ENCODE measurements at places on chromosomes 16 and 17.
A peak's percentile ranks its signal among the peaks of the same experiment; 100 is the strongest.

DNA sequence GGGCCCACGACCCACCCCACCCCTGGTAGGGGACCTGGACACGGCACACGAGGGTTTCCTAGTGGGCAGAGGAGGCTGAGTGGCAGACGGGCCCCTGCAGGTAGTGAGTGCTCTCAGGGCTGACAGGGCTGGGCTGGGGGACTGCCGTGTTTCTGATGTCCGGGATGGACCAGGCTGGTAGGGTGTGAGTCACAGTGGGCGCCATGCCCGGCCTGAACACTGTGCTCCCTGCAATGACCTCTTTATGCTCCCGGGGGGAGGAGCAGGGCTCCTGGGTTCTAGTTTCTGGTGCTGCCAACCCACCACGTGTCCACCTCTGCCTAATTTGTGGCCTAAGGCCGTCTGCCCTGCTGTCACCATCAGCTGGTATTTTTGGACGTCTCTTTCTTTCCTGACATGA is 26.3 kb downstream of the ARHGAP23 start:
- DNase-seq, result peak; percentile 92

- no peak for DNase-seq
Observed at GRCh38 chr16:82655720-82656490, 29.1 kb downstream of the CDH13 start.

DNA sequence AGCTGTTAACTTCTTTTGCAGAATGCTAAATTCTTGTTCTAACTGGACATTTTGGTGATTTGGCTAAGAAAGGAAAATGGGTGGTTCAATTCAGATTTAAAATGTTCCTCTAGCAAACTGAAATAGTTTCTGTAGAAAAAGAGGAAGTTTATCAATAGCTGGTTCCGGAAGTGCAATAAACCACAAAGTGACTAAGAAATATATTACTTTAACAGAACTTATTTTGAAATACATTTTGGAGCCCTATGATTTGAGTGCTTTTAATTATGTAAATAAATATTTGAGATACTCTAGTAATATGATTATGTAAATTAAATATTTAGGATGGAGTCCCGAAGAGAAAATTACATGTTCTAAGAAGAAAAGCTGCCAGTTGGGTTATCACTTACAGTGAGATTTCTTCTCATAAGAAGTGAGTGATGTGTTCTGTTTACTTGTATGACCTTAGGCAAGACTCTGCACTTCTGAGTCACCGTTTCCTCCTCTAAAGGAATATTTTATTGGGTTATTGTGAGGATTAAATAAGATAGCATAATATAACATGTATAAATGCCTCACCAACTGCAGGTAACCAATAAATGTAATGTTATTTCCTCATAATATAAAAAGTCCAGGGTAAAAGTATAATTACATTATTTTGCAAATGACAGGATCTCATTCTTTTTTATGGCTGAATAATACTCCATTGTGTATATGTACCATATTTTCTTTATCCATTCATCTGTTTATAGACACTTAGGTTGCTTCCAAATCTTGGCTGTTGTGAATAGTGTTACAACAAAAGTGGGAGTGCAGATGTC is at the start of gene EVI2B:
Gene EVI2B (minus strand): TSS at position 73 of the 800 bp plus-strand sequence. CDS start 8,445 bp downstream, outside the sequence.
- peak; percentile 84 for DNase-seq

GRCh38 chr17:39663688-39664580 is 1.2 kb upstream of the TCAP start:
- peak; percentile 64 for DNase-seq

DNA sequence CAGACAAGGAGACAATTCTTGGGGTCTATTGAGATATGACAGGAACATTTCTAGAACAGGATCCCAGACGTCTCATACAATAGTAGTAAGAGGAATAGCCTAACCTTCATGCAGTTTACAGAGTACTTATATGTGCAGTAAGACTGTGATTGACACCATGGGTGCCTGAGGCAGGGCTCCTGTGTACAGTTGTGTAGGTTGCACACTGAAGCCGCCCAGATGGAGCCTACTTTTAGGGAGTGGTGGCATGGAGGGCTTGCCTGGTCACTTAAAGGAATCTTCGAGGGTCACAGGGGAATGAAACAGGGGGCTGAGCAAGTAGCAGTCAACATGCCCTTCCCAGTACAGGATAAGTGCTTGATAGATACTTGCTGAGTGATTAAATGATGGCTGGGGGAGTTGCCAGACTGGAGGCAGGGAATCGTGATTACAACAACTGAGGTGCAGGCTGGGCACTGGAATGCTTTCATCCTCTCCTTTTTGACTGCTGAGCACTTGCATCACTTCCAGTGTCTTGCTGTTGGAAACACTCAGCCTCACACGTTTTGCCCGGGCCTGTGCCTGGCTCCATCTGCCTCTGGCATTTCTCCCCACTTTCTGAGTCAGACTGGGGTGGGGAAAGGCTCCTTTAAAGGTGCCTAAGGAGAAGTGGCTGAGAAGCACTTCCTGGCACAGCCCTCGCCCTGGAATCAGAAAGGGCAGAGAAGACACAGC is 71.0 kb downstream of the COPRS start:
- peak; percentile 100 for DNase-seq

GRCh38 chr17:58384897-58385296 is 32.4 kb downstream of the RNF43 start:
- no peak for DNase-seq

DNA sequence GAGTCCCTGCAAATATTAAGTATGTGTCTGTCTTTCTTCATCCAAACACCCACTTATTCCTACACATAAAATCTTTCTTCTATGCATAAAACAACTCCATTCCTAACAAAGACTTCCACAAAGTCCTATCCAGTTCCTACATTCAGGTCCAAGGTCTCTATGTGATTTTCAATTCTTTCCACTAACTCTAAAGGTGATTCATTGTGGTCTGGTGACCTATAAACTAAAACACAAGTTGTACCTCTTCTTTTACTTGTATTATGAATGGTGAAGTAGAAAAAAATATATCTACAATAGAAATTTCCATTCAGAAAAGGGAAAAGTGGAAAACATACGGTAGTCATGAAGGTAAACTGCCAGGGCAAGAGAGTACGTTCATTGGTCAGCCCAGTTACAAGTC is 56.6 kb downstream of the USP32 start:
- no peak for DNase-seq

DNA sequence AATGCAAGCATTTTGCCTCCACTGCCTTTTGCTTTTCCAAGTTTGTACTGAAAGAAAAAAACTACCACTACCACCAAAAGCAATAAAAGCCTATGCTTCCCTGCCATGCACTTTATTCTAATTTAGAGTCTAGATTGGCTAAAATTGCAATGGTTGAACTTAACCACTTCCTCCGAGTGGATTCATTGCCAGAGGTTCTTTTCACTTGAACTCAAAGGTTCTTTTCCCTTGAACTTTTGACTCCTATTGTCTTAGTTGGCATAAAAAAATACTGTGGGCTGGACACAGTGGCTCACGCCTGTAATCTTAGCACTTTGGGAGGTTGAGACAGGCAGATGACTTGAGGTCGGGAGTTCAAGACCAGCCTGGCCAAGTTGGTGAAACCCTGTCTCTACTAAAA is 319.8 kb upstream of the GOT2 start:
- DNase-seq, result no peak

DNA sequence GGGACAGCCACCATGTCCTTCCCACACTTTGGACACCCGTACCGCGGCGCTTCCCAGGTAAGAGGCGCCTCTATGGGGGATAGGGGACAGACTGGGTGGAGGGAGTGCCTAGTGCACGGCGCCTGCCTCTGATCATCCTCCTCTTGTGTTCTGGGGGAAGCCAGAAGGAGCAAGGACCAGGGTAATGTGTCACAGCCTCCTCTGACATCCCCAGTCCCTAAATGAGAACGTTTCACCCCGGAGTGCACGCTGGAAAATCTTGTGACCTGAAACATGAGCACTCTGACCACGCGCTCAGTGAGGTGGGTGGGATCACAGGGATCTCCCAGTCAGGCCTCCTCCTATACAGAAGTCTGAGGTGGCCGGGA is 1.1 kb downstream of the IRX6 start:
- no peak for DNase-seq

- DNase-seq, result no peak
Observed at GRCh38 chr17:17172001-17172939, 33.9 kb downstream of the PLD6 start.

DNA sequence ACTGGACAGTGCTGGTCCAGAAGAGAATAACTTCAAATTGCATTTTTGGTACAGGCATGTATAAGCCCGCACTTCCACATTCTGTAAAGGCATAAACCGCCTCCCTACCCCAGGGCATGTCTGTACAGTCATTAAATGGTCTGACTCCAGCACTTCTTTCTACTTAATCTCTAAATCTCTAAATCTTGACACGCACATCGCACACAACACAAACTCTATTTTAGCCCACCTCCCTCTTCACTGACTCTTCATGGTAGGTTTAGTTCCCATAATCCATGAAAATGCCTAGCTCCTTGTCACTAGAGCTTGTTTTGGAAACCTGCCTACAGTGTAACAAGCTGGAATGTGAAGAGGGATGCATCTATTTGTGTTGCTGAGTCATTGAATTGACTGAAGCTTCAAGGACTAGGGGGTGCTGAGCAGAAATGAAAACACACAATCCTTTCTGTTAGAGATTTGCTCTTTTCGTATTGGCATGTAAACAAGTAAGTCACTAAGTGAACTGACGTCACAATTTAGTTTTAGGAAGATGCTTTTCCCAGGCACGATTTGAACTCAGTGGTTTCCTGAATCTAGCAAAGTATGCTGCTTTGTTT is 1.6 kb upstream of the DUSP14 start:
- DNase-seq, result peak; percentile 92

DNA sequence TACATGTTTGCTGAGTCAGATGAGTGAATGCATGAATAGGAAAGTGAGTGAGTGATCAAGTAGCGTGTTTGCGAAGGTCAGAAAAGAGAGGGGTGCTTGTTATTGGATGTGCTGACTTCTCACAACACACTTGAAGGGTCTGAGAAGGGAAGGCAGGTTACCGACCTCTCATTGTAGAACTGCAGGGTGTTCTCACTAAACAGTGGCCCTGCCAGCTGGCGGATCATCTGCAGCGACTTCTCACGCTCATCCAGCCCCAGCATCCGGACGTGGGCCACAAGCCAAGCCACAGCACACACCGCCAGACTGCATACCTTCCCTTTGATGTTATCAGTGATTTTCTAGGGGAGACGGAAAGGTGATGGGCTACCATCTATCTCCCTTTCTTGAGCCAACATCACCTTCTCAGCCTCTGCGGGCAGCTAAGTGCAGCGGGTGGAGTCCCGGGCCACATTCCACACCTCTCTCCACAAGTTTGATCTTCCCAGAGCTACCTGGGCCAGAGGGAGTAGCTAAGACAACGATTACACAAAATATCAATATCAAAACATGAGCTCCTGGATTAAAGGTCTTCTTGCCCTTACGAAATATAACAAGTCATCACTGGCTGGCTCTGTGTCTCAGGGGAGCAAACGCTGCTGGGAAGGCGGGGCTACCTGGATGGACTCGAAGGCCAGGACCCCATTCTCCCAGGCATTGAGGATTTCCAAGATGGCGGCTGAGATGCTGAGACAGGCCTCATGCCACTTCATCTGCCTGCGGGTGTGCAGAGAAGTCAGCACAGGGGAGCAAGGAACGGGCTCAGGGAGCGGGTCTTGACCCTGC is 11.0 kb downstream of the CSF3 start:
- DNase-seq, result peak; percentile 4

- no peak for DNase-seq
Observed at GRCh38 chr17:17783825-17784656, 52.7 kb downstream of the SREBF1 start.

GRCh38 chr17:4827399-4827798 is 5.7 kb upstream of the MINK1 start:
- no peak for DNase-seq

DNA sequence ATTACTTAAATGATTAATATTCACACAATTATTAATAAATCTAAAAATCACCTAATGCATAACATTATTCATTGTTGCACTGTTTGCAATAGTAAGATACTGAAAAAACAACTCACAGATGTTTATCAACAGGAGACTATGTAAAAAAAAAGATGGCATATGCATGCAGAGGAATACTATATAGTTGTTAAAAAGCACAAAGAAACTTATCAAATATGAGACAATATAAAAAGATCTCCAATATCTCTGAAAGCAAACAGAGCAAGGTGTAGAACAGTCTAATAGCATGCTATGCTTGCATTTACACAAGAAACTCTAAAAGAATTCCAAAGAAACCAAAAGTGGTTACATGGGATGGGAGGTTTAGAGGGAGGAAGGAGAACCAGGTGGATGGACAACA is 3.7 kb downstream of the RNF157 start:
- DNase-seq, result no peak

GRCh38 chr17:74740173-74740572 is 3.1 kb downstream of the RAB37 start:
- no peak for DNase-seq

DNA sequence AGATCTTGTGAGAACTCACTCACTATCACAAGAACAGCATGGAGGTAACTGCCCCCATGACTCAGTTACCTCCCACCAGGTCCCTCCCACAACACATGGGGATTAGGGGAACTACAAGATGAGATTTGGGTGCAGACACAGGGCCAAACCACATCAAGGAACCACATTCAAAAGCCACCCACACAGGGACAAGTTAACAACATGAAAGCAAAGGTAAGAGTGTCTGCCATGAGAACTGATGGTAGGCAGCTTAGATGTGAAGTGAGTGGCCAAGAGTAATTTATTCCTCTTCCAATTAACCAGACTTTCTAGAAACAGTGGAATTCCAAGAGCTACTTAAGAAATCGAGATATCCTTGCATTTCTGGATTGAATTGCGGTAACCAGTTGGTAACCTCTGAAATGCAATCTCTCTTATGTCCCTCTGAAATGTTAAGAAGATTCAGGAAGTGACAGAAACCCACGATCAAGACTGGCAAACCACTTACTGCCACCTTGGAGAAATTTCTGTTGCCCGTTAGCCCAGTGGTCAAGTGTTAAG is 167.4 kb upstream of the CACNG5 start:
- DNase-seq, result no peak

GRCh38 chr16:49492896-49493626 is 119.5 kb downstream of the C16orf78 start:
- no peak for DNase-seq

DNA sequence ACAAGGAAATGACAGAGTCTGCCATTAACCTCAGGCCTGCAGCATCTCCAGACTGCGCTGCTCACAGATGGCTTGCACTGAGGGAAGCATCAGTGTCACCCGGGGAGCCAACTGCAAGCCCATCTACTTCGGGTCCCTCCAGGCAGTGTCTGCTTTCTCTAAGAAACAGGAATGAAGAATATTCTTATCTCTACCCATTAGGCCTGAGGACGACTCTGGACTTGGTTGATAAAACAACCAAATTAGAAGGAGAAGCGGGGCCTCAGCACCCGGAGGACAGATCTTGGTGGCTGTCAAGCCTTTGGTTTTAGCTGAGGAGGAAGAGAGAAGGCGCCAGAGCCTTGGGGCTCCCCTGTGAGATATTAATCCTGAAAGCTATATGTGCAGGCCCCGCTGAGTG is 19.5 kb upstream of the MGAT5B start:
- no peak for DNase-seq
